ENCODE measurements at places on chromosomes 1 and 21. TPM values are rescaled to one million over a fixed set of nuclear protein-coding genes. Genes with fewer than 3 reads are reported as not detected.

OR2T35 gene
- total RNA-seq: not detected

PRRX1 gene
- not detected for total RNA-seq

WNT3A gene
- 0.05 TPM for total RNA-seq

GJA4 gene
- total RNA-seq: not detected

HSD3B1 gene
- not detected for total RNA-seq

CYB561D1 gene
- 5.2 TPM for total RNA-seq

S100A8 gene
- not detected for total RNA-seq

S100A7 gene
- not detected for total RNA-seq

ARHGEF2 gene
- 41.7 TPM for total RNA-seq

SLC41A1 gene
- total RNA-seq: 25.2 TPM

B4GALT2 gene
- total RNA-seq: 71.1 TPM

TCEA3 gene
- not detected for total RNA-seq

KCNA3 gene
- total RNA-seq: not detected

GBP1 gene
- 0.07 TPM for total RNA-seq

CYP4A22 gene
- total RNA-seq: not detected

NGF gene
- 4.2 TPM for total RNA-seq

ACADM gene
- 28.5 TPM for total RNA-seq

PAQR6 gene
- 3.8 TPM for total RNA-seq

OR2L5 gene
- total RNA-seq: not detected

WDR47 gene
- 7.6 TPM for total RNA-seq

SPATA45 gene
- not detected for total RNA-seq

SNIP1 gene
- total RNA-seq: 11.8 TPM

CFHR3 gene
- total RNA-seq: 0.30 TPM

C4BPA gene
- total RNA-seq: 0.48 TPM

CNKSR1 gene
- 0.24 TPM for total RNA-seq

IL10RB gene
- total RNA-seq: 21.0 TPM

DTL gene
- total RNA-seq: 23.2 TPM

ADORA3 gene
- not detected for total RNA-seq

PHLDA3 gene
- 97.5 TPM for total RNA-seq

FCRL4 gene
- total RNA-seq: not detected

SLC45A1 gene
- 2.9 TPM for total RNA-seq

CELA2A gene
- total RNA-seq: not detected

MCOLN3 gene
- total RNA-seq: 4.2 TPM

NEXN gene
- total RNA-seq: 6.8 TPM

UTS2 gene
- not detected for total RNA-seq

RXFP4 gene
- not detected for total RNA-seq

OR2M3 gene
- not detected for total RNA-seq

ZNF687 gene
- total RNA-seq: 15.8 TPM

All from A549 treated with DMSO at 1 μM for 4 hours (cell line).